Activated naive CD4-positive, alpha-beta T cell treated with anti-CD3 and anti-CD28 coated beads, Interleukin-2, amount 50 U/mL, for 16 hours (primary cell): ENCODE measurements at places on chromosomes 4 and X.

DNA sequence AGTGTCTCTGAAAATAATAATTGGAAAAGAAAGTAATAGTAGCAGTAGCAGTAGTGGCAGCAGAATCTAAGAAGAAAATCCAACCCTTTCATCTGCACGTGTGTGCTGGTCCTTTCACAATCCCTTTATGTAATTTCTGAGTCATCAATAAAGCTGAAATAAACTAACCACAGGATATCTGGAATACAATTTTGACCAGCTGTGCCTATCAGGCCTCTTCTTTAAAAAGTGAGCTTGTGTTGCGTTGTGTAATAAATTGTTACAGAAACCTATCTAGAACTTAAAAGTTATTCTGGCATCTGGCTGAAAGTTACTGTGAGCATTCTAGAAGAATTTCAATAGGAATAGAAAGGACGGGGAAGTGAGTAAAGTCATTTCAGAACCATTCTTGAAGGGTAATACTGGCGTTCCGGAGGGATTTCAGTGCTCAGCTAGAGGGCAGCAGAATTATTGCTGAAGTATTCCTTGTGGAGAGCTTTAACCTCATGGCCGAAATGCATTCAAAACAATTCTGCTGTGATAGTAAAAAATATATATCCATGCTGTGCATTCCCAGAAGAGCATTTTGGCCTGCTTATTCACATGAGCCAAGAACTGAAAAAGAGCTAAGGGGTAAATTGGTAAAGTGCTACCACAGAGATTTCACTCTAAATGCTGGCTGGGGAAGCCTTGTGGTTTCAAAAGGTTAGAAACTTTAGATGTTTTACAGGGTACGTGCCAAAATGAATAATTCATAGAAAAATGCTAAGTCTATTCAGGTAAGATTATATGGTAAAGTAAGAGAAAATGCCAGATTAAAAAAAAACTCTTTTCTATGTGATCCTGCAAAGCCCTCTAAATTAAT is 260.6 kb downstream of the NKX6-1 start:
- DNase-seq, result no peak

DNA sequence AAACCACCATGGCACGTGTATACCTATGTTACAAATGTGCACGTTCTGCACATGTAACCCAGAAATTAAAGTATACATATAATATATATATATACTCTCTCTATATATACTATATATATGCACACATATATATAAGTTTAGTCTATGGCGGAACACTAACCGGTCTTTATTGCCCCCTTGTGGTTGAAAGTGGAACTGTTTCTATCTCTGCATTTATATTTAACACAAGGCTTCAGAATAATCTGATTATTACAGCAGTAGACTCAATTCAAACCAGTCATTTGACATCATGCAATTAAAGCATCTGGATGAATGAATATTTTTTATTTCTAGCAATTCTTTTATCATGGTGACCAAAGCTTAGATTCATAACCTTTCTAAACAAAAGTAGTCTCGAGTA is 14.6 kb downstream of the RAB9B start:
- no peak for DNase-seq

DNA sequence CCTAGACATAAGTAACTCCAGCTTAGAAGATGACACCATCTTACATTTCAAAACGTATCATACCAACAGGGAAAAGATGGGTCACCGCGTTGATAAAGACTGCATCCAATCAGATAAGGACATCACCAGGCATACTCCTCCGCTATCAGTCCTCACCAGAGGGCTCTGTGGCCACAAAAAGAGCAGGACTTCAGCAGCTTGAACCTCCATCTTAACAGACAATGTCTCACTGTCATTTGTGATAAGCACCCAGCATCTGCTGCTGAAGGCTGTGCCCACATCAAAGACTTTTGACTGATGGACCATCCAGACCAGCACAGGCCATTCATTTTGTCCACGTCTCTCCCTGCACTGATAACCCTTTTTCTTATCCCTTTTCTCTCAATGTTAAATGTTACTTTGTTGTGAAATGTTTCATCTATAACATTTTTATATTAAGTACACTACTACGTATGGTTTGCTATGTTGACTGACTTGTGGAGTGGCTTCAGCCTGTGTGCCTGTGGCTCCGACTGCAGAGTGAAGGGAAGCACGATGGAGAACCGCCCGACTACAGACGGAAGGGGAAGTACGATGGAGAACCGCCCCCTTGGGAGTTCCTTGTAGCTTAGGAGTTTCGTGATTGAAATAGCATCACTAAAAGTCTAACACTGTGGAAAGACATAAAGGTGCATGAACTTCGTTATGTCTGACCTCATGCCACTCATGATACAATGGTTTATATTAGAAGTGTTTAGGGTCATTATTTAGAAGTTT is 595.4 kb upstream of the AGA start:
- no peak for DNase-seq

DNA sequence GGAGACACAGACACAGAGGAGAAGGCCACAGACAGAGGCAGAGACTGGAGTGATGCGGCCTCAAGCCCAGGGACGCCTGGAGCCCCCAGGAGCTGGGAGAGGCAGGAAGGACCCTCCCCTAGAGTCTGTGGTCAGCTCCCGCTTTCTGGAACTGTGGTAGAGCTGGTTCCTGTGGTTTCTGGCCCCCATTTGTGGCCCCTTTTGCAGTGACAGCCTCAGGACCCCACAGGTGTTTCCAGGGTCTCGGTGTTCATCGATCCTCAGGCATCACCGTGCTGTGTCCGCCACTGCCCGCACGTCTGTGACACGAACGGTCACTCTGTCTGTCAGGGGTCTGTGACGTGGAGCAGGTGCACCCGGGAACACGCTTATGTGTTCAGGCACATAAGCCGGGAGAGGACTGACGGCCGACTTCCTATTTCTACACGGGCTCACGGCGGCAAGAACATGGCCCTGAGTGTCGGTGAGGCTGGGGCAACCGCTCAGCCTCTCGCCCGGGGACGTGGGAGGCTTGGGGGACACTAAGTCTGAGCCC is 7.9 kb downstream of the GTPBP6 start:
- no peak for DNase-seq

- no peak for DNase-seq
Measured at GRCh38 chrX:81577028-81577427, 375.1 kb downstream of the SH3BGRL start.

DNA sequence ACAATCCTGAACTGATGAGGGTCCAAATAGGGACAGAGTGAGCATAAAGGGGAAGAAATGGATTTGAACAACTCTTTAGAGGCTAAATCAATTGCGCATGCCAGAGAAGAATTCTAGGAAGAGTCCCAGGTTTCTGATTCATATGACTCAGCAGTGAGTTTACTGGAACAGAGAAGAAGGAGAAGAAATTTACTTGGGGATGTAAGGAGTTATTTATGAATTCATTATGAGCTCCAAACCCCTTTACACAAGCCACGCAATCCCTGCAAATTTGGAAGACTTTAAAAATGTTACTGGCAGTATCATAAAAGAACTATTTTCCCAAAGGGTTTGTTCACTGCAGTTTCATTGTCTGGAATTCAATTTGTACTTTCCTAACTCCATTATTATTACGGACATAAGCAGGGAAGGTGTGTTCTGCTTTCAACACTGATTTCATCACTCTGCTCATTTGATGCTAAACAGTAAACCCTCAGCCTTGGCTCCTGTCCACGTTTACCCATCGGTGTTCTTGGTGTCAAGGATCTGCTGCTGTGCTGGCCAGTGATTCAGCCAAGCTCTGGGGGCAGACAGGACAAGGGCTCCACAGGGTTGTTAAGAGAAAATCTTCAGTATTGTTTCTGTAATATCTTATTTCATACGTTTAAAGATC is 273.7 kb downstream of the HNRNPD start:
- DNase-seq, result no peak
